ENCODE measurements at places on chromosomes 13 and 19.
A peak's percentile ranks its signal among the peaks of the same experiment; 100 is the strongest.

- DNase-seq = no peak
Observed at GRCh38 chr19:4966591-4966990, 2.3 kb upstream of the KDM4B start.

- no peak for DNase-seq
Observed at GRCh38 chr19:30063650-30064347, 121.8 kb downstream of the URI1 start.

DNA sequence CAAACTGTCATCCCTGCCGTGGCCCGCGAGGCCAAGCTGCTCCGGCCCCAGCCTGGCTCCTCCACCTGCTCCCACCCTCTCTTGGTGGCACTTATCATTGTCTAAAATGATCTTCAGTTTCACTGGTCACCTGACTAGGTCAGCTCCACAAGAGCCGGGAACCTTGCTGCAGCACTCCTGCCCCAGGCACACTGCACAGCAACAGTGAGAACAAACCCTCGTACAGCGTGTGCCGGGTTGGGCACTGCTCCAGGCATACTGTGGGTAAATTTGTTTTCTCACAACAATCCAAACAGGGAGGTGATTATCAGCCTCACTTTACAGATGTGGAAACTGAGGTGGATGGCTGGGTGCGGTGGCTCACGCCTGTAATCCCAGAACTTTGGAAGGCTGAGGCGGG is 8.9 kb downstream of the DEDD2 start:
- DNase-seq = no peak

- DNase-seq = no peak
Observed at GRCh38 chr19:46186101-46186716, 38.2 kb downstream of the IGFL2 start.

DNA sequence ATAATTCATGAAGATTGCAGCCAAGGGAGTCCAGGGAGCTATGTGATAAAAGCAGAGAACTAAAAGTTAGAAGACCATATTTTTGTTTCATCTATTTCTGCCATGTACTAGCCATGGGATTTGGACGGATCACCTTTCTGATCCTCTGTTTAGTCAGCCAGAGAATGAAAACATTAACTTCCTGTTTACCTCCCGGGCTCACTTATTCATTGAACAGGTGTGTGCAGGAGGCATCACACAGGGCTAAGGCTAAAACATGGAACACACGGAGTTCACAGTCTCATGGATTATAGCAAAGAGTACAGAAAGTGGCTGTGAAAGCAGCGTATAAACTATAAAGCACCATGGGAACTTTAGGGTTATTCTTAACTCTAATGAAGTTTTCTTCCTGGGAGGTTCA is 96.8 kb downstream of the GPR12 start:
- no peak for DNase-seq

GRCh38 chr19:29760752-29761502 is 45.9 kb upstream of the C19orf12 start:
- no peak for DNase-seq

- DNase-seq = no peak
Observed at GRCh38 chr19:40139533-40140287, 49.0 kb upstream of the ZNF780A start.

DNA sequence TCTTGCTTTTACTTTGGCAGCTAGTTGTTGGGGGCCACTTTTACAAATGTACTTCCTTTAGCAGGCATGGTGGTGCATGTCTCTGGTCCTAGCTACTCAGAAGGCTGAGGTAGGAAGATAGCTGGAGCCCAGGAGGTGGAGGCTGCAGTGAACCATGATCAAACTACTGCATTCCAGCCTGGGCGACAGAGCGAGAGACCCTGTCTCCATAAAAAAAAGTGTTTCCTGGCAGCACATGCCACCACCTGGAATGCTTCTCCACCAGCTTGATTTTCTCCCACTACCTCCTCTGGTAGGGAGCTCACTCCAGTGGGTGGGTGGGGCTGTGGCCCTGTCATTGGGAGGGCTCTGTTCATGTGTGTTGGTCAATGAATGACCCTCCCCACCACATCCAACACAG is 12.5 kb downstream of the FZR1 start:
- DNase-seq = no peak

GRCh38 chr19:5932146-5932545 is 18.1 kb downstream of the CAPS start:
- DNase-seq = no peak

GRCh38 chr13:24280720-24281119 is 28.7 kb upstream of the C1QTNF9 start:
- no peak for DNase-seq

GRCh38 chr13:58573743-58574142 is 942.2 kb downstream of the PCDH17 start:
- DNase-seq = no peak

DNA sequence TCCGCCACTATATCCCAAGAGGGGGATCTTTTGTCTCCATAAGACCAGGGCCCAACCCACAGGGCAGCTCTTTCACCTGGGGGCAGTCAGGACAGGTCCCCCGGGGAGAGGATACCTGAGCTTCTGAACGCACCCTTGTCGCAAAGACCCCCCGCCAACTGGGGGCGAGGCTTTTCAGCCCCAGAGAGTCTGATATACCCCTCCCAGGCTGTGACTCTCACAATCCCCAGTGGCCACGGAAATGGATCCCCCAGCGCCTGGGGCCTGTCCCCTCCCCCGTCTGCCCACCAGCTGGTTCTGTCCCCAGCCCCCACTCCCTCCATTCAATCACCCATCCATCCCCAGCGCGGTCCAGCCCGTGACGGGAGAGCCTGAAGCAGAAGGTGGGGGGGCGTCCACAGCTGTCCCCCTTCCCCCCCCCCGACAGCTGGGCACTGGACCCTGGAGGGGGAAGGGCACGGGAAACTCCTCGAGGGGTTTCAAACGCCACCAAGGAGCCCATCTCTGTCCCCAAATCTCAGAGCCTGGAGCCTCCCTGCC is 823 bp downstream of the DOCK6 start:
- no peak for DNase-seq

GRCh38 chr19:40507892-40508291 is 41.1 kb downstream of the SPTBN4 start:
- peak; percentile 49 for DNase-seq

DNA sequence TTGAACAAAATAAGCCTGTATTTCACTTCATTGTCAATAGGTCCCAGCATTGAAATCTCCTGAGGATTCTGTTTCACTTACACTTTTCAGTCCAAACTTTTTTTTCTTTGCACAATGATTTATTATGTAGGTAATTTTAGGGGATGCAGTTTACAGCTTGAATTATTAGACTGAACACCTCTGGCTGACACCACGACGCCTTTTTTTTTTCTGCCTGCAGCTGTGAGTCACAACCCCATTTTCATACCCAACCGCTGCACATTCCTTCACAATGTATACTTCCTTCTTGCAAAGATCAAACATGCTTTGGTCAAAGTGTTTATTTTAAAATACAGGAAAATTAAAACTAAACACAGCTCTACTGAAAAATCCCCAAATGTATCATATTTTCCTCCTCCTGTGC is 11.4 kb downstream of the ZIC2 start:
- DNase-seq = no peak

- DNase-seq = no peak
Observed at GRCh38 chr13:81760316-81760715, 1419.4 kb upstream of the SPRY2 start.

DNA sequence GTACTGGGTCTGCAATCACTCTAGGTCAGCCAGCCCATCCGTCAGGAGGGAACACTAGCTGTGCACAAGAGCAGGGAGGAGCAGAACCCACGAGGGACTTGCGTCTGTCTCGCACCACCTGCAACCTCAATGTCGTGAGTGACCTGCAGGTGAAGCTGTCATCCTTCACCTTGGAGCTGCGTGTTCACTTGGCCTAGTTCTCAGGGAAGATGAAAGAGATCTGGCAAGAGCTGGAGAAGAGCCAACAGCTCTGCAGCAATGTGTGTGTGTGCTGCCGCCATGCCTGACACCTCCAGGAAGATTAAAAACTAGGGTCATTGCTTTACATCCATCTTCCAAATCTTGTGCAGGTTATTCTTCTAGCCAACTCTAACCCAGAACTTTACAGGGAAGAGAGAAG is 117.6 kb upstream of the MRI1 start:
- DNase-seq = no peak

DNA sequence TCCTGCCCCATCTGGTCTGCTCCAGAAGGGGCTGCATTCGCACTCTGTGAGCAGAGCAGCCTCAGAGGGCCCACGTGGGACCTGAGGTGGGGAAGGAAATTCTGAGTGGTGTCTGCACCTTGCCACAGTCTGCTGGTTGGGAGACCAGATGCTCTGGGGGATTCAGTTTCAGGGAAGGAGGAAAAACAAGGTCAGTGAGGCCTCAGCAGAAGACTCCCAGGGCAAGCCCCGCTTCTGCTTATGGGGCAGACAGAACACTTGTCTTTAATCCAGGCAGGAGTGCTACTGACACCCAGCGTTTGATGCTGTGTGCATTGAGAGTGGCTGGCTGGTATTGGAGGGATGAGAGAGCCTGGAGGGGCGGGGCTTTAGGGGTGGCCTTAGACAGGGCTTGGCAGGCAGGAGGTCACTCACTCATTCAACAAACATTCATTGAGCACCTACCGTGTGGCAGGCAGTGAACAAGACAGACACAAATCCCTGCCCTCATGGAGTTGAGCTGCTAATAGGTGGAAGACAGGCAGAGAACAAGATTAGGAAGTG is 4.9 kb upstream of the CLEC17A start:
- DNase-seq = peak; percentile 69

DNA sequence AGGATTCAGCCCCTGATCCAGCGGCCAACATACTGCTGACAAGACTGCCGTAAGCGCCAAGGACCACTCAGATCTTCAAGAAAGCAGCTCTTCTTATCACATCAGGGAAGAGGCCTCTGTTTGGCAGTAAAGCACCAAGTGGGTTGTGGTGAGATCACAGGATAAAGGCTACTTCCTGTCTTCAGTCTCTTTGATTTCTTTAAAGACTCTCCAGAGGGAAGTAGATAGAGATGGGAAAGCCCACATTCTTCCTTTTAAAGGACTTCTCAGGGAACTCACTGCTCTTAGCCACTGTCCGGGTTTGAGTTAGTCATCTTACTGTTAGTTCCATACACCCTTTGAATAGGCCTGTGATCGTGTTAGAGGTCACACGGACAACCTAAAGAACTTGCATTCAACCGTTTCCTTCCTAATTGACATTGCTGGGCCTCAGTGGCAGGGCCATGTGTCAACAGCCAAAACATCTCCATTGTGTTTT is 47.2 kb upstream of the POMP start:
- no peak for DNase-seq

DNA sequence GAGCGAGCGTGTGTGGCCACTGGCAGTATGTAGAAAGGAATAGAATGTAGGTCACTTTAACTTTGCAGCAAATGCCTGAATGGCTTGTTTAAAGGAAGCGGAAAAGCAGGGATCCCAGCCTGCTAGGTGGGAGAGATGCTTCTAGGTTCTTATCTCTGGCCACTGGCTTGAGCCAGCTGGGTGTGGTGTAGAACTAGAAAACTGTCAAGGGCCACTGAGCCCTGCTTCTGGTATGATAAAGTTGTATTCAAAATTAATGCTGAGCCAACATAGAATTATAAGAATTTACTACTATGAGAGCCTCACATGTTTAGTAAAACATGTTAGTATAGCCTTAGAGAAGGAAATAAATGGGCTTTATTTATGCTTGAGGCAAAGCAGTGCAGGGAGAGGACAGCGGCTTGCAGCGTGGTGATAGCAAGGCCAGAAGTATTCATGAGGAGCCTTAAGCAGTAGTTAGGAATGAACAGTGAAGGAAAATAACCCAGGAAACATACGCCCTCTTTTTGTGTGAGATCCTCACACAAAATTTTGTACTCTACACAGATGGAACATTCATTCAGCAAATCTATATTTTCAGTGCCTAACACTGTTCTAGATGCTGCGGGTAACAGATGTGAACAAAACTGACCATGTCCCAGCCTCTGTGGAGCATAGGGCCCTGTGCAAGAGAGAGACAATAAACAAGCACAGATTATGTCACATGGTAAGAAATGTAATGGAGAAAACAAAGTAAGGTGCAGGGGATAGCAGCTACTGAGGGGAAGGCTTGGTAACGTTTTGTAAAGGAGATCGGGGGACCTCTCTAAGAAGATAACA is 863.2 kb downstream of the DIAPH3 start:
- no peak for DNase-seq

- no peak for DNase-seq
Observed at GRCh38 chr13:89407357-89407756, 1736.2 kb downstream of the SLITRK5 start.

- no peak for DNase-seq
Observed at GRCh38 chr19:2266183-2266993, 10.2 kb upstream of the JSRP1 start.

DNA sequence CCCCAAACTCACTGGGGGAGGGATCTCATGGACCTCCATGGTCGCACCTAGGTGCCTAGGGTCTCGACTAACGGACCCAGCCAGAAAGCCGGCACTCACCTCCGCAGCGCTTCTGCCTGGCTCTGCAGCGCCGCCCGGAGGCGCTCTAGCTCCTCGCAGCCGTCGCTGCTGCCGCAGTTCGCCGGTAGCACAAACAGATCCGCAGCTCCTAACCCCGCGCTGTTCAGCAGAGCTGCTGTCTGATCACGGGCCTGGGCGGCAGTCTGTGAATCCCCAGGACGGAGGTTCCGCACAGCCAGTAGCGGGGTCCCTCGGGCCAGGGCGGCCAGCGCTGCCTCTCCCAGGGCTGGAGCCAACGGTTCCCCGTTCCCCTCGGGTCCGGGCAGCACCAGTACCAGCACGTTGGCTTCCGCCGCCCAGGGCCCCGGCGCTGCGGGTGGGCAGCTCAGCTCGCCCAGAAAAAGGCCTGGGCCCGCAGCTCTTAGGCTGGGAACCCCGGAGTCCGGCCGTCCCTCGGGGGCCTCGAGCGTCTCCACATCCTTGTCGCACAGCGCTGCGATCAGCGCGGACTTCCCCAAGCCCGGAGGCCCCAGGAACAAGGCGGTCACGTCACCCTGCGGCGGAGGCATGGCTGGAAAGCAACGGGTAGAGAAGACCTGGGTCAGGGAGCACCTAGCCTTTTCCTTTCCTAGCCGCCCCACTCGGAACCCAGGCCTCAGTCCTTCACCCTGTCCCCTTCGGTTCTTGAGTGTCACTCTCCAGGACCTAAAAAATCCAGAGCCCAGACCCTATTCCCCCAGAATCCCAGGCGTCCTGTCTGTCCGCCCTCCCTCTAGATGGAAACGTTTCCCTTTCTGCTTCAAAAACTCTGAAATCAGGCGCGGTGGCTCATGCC is 977 bp downstream of the IRGQ start:
- peak; percentile 84 for DNase-seq

- DNase-seq = no peak
Observed at GRCh38 chr19:10102787-10103236, 334 bp upstream of the ANGPTL6 start.

- DNase-seq = no peak
Observed at GRCh38 chr19:2678044-2678671, 24.3 kb downstream of the GNG7 start.

- DNase-seq = no peak
Observed at GRCh38 chr13:36520111-36520510, 87.8 kb downstream of the CCNA1 start.

All from H9 (cell line).